ENCODE measurements at places on chromosomes 5 and 9. TPM values are rescaled to one million over a fixed set of nuclear protein-coding genes. Genes with fewer than 3 reads are reported as not detected.

GRCh38 chr5:148491793-148492184 lies 108.0 kb downstream of the FBXO38 start:
- DNase-seq = no peak

- no peak for DNase-seq
These were observed 59.6 kb downstream of the PRUNE2 start for GRCh38 chr9:76846297-76846696.

DNA sequence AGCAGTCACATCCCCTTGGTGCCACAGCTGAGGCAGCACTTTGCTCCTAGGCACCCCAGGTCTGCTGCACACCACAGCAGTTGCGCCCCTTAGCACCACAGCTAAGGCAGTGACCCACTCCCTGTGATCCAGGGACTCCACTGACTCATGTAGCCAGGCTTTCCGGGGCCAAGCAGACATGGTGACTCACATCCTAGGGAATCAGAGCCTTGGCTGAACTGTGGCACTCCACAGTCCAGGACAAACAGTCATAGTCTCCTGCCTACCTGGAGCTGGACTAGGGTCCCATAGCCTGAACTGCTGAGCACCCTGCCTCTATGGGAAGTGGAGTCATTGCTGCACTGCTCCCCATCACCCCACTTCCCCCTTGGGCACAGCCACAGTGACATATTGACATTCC lies 338.7 kb downstream of the NPR3 start:
- no peak for DNase-seq

DNA sequence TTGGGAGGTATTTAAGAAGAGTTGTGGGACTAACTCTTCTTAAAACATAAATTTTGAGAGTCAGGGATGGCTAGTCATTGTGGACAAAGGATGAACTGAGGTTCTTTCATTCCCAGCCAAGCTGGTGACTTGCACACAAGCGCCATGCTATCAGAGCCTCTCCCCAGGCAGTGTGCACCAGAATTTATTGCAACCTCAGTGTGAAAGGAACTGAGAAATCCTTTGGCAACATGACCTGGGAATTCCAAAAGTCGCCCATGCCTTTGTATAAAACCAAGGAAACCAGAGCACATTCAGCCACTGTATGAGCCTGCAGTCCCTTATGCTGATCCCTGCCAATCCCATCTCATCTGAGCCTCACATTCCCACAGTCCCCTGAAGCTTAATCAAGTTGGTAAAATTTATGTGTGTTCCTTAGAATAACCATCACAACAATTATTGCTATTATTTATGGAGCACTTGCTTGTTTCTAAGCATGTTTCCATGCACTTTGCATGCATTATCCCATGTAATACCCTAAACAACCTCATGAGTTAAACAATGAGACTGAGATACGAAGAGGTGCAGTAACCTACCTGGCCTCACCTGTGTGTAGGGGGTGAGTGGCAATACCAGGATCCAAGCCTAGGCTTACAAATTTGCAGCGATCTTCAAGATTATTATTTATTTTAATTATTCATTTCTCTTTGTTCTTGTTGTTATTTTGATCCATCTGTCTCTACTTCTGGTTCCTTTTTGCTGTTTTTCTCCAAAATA lies 116.4 kb downstream of the NTRK2 start:
- no peak for DNase-seq

- DNase-seq = no peak
These were observed 369 bp downstream of the OCLN start for GRCh38 chr5:69492923-69493395.

GRCh38 chr5:103800741-103801495 lies 238.3 kb upstream of the NUDT12 start:
- DNase-seq = no peak

- DNase-seq = no peak
These were observed 105.8 kb upstream of the MSX2 start for GRCh38 chr5:174618589-174618988.

DNA sequence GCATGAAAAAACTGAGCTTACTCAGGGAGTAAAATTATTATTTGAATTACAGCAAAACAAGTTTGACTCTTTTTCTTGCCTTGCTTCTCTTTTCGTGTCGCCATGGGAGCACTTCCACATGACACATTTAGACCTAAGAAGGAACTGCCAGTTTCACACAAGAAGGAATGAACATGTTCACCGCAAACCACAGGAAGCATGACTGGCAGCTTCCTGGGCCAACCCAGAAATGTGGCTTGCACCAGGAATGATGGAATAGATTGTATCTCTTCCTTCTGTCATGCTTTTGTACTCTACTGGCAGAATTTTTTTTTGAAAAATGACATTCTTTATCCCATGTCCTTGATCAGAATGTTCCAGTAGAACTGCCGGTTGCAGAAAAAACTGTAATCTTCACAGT lies 32.9 kb upstream of the MAN2A1 start:
- DNase-seq = no peak

DNA sequence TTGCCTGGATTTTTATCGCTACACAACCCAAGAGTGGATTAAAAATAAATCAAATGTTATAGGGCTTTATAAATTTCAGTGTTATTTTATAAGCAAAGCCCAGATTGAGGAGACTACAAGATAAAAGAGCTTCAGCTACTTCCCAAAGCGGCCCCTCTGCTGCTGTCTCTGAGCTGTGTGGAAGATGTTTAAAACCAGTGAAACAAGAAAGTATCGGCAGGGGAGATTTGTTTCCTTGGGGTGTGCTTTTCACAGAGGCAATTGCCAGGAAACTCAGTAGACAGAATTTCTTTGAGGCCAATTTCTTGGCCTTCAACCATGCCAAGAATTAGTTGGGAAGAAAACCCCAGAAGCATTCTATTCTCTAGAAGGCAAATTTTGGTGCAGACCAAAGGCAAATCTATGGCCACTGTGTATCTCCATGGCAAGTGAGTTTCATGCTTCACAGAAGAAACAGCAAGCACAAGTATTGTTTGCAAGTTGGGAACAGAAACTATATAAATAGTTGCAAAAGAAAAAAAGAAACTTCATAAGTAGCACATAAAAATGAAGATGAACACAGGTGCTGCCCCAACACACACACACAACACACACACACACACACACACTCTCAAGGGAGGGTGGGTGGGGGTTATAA lies 197.2 kb downstream of the PARP8 start:
- no peak for DNase-seq

GRCh38 chr5:178430186-178431062 lies 159.8 kb downstream of the COL23A1 start:
- DNase-seq = no peak

The SEMA4D gene
- polyA plus RNA-seq = 68.0 TPM

The CNTNAP3 gene
- 4.7 TPM for polyA plus RNA-seq
